ENCODE measurements at places on chromosomes 4 and X. TPM values are rescaled to one million over a fixed set of nuclear protein-coding genes. Genes with fewer than 3 reads are reported as not detected.

The PCDH7 gene
- polyA plus RNA-seq = 0.64 TPM

The SLC16A2 gene
- polyA plus RNA-seq = 2.4 TPM

The MTMR8 gene
- 1.2 TPM for polyA plus RNA-seq

The ENOPH1 gene
- polyA plus RNA-seq = 58.1 TPM

The ERCC6L gene
- polyA plus RNA-seq = 0.46 TPM

The FGF16 gene
- polyA plus RNA-seq = 0.07 TPM

The ZNF827 gene
- 10.2 TPM for polyA plus RNA-seq

All from thymus (tissue), 14 donors.